ENCODE measurements at places on chromosomes 7 and 10. TPM values are rescaled to one million over a fixed set of nuclear protein-coding genes. Genes with fewer than 3 reads are reported as not detected.

The FFAR4 gene
- total RNA-seq: not detected

The AKR1C8 gene
- not detected for total RNA-seq

The GSTO2 gene
- 1.3 TPM for total RNA-seq

- no peak for DNase-seq
These were observed 227.5 kb upstream of the NPVF start for GRCh38 chr7:25455683-25456251.

- no peak for DNase-seq
These were observed at the start of gene CNTNAP2 for GRCh38 chr7:146116521-146117222. CNTNAP2 (plus strand) TSS chr7:146116801; CDS start chr7:146116877, 76 bp downstream.

DNA sequence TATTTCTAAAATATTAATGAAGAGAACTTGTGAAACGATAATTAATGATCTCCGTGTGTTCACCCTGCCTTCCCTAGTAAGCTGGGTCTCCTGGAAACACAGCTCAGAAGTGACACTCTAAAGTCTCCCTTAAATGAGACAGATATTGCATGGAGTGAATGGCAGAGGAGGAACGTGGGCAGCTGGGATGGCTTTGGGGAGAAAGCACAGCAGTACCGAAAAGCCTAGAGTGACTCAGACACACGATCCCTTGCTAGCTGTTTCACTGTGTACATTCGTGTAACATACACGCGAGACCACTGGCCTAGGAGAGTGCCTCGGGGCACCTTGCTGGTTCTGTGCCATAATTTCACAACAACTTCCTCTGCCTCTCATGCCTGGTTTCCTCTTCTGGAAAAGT, 199.9 kb upstream of the TCERG1L start:
- no peak for DNase-seq

GRCh38 chr7:78438433-78438832, 639.9 kb downstream of the PHTF2 start:
- DNase-seq: no peak

DNA sequence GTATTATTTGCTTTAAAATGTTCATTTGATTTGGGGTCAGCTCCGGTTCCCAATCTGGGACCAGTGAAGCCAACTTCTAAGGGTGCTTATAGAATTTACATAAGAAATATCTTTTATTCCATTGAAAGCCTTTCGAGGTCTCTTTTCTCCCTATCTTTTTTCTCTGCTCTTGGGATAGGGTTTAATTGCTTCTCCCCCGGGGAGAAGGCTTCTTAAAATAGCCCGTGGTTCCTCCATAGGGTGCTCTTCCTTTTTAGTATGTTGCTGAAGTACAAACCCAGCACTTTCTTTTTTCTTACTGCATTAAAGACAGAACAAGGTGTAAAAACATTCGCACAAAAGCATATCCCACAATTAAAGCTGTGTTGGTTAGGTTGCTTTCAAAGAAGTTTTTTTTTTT, 107.5 kb downstream of the POU6F2 start:
- DNase-seq: no peak

GRCh38 chr10:24306507-24306875, 97.6 kb downstream of the KIAA1217 start:
- DNase-seq: no peak

DNA sequence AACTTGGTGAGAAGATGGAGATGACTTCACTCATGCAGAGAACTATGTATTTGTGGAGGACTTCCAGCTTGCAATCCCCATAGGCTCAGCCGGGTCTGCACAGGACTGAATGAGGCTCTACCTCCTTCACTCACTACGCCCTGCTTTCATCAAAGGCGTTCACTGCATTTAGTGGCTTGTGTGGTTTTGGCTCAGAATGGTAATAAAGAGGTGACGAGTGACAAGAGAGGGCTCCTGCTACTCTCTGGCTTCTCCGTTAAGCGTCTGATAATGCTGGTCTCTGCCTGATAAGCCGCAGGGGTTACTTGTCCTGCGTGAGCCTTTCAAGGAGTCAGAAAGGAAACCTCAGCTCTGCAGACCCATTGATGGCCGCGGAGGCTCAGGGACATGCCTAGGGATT, 343.4 kb downstream of the PRPF18 start:
- DNase-seq: peak; percentile 47

GRCh38 chr10:95445223-95445836, 115.8 kb downstream of the SORBS1 start:
- DNase-seq: no peak

DNA sequence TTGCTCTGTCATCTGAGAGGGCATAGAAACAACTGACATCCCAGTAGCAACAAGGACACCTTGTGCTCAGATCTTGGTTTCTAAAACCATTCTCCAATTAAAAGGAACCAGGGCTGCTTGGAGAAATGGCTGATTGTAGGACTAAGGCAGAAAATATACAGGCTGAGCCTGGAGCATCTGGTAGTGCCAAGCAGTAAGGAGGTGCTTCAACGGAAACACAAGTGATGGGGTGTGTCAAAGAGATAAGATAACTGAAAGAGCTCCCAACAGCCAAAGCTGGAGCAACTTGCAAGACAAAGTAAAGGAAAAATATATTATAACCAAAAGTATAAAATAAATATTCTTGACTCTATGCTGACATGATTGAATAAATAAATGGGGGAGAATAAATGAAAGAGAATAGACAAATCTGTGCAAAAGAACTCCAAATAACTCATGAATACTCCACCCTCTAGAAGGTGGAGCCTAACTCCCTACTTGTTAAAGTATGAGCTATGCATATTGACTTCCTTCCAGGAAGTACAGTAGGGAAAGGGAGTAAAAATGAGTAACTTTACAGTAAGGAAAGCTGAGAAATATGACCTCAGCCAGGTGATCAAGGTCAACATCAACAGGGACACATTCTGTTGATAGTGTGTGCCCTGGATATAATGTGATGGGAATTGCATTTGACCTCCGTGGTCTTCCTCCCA, 162.4 kb downstream of the NOC3L start:
- DNase-seq: no peak

- DNase-seq: no peak
These were observed 18.4 kb upstream of the COBL start for GRCh38 chr7:51335057-51335456.

DNA sequence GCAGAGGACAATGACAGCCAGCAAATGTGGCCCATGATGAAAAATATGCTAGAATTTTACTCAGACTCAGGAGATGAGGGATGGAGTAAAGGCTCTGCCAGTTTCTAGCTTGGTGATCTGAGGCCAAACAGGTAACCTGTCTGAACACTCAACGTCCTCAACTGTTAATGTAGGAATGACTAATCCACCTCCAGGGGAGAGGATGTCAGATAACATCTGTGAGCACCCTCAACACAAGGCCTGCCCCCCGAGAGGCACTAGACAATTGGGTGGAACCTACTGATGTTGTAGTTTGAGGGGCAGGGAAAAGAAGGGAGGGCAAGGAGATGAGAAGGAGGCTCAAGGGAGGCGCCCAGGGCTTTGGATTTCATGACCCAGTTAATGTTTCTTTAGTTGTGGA, 445.1 kb downstream of the PLXNA4 start:
- DNase-seq: no peak

DNA sequence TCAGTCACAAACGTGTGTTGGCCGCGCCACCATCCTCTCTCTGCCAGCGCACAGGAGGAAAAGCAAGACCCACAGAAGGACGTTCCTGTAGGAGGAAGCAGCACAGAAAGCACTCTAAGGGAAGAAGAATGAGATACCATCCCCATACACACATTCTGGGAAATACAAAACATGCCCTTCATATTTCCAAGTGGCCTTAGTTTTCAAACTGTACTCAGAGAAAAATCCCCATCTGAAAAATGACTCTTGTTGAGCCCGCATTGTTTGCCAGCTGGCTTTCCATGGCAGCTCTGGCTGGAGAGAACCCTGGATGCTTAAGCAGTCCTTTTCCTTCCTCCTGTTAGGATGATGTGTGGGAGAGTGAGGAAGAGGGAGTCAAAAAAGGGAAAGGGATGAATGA, 33.1 kb downstream of the MTURN start:
- no peak for DNase-seq

Data from activated CD8-positive, alpha-beta memory T cell treated with anti-CD3 and anti-CD28 coated beads, Interleukin-2, amount 10 ng/mL, durations not matched to agents 7 days and 5 days (primary cell).